Activated CD4-positive, alpha-beta memory T cell treated with anti-CD3 and anti-CD28 coated beads for 36 hours (primary cell): ENCODE measurements at places on chromosomes 7 and 10.

DNA sequence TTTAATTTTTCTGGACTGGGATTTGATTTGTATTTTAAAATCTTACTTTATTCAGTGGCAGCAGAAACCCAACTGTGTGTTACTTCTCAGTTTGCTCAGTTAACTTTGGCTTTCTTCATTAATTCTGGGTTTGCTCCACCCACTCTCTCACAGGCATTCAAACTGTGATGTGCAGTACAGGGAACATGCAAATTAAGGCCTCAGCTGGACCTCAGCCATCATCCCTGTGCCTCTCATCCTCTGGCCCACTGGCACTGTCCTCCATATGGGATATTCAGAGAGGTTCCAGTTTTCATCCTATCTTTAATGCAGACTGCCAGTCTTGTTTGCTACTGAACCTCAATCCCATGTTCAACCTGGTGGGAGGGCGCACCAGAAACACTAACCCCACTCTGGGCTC, 743.4 kb upstream of the IGFBP3 start:
- no peak for DNase-seq

DNA sequence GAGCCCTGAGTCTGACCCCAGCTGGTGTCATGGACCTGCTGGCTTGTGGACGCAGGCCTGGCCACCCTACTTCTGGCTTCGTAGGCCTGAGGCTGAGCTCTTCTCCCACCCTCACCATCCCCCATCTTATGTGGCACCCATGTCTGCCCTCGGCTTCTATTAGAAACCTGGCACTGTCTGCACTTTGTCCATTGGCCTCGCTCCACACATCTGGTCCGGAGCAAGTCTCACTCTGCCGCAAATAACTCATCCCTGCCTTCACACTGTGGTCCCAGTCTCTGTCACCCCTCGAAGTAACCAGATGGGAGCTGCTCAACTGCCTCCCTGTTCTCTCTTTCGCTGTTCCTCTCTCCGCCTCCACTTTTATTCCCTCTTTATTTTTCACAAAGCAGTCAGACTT, 78.6 kb downstream of the TRRAP start:
- no peak for DNase-seq

DNA sequence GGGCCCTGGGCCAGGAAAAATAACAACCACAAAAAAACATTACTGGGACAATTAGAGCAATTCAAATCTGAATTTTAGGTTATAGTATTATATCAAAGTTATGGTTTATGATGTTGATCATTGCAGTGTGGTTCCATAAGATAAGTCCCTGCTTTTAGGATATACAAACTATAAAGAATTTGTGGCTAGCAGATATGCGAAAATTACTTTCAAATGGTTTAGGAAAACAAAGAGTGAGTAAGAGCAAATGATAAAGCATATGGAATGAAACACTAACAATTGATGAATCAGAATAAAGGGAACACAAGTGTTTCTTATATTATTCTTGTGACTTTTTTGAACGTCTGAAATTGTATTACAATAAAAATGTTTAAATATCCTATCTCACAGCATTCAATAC, 64.4 kb upstream of the HECTD2 start:
- no peak for DNase-seq

DNA sequence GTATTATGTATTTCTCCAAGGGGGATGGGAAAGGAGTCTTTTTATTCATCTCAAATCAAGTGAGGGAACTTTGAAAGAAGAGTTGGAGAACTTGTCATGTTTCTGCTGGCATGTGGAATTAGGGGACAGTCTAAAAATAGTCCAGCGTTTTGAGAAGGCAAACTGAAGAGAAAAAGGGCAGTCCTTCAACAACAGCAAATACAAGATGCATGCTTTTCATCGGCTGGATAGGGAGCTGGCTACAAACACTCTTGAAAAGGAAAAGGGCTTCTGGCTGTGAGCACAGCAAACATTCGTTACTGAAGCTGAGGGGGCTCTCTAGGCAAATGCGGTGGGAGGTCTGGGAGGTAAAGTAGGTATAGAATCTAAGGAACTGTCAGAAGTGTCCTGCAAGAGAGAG, 91.9 kb downstream of the AHR start:
- DNase-seq = no peak

- DNase-seq = no peak
These were observed 37.9 kb upstream of the MTPAP start for GRCh38 chr10:30386801-30387588.

GRCh38 chr7:22193450-22193983, 163.4 kb downstream of the RAPGEF5 start:
- DNase-seq = no peak
